Jurkat, Clone E6-1 (cell line): ENCODE measurements at places on chromosomes 6 and 20.

DNA sequence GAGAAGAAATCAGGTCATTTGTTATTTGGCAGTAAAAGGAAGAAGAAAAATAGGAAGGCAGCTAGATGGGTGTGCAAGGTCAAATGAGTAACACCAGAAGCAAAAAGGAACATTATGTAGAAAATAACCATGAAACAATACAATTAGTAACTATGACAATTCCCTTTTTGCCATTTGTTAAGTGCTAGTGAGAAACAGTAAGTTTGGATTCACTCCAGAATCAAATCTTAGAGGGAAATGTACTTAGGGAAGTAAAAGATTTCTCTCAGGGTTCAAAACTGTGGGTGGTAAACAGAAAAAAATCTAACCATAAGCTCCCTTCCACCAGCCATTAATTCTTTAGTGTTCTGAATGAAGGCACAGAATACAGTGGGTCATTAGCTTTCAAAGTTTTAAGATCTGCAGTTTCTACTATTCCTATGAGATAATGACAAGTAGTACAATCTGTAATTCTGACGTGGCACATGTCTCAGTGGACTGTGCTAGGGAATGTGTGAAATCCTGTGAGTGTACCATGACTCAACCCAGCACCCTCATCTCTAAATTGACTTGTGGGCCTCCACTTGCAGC, 17.1 kb downstream of the REPS1 start:
- DNase-seq: no peak

DNA sequence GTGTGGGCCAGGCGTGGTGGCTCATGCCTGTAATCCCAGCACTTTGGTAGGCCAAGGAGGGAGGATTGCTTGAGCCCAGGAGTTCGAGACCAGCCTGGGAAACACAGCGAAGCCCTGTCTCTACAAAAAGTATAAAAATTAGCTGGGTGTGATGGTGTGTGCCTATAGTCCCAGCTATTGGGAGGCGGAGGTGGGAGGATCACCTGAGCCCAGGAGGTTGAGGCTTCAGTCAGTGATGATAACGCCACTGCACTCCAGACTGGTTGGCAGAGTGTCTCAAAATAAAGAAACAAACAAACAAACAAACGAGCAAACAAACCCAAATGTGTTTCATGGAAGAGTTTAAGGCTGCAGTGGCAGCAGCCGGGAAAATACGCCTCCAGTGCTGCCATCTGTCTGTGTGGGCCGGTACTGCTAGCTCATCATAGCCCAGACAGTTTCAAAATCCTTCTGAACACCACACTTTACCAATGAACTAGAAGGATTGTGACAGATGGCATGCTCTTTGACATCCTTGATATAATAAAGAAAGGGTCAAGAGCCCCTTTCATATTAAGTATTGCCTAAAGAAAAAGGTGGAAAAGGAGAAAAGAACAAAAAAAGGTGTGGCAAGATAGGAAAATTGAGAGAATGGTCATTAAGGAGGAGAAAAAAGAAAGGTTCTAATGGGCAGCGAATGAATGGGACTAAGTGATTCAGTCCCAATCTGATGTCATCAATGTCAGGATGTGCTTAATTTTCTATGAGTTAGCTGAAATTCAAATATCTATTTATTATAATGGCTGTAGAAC, 298.6 kb downstream of the SYNE1 start:
- DNase-seq: peak; percentile 3

- peak; percentile 55 for DNase-seq
These were observed 8.0 kb upstream of the BCAS1 start for GRCh38 chr20:54078296-54078984.

DNA sequence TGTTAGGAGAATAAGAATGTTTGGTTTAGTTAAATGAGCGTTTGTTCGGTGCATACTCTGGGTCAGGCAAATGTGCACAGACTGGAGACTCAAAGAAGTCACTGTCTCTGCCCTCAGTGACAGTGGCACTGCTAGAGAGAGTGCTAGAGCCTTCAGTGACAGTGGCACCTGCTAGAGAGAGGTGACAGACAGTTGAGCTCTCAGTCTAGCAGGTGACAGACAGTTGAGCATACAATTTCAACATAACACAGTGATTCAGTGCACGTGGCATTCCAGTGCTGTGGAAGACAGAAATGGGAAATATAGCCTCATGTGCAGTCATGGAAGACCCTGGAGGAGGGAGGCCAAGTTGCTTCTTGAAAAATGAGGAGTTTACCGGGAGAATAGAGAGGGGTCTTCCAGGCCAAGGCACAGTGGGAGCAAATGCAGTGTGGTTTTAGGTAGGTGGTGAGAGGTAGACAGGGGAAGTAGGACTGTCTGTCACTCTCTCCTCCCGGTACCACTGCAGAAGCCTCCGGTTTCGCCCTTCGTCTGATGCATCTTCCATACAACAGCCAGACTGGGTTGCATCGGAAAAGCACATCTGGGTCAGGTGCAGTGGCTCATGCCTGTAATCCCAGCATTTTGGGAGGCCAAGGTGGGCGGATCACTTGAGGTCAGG, 107.9 kb upstream of the CLDN20 start:
- DNase-seq: no peak

DNA sequence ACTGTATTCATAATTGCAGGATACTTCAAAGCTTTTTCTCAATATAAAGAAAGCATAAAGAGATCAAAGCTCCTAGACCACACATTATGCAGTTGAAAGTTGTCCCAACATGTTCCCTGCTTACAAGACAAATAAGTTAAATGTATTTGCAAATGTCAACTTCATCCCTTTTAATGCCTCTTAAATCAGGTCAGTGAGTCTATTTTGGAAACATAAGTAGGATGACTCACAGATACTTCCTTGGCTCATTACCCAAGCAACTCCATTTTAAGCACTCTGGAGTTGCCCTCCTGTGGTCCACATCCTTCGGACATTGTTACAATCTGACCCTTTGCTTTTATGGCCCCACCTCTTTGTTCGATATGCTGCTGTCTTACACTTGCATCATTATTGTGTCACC, 162.0 kb downstream of the FAXC start:
- DNase-seq: no peak

DNA sequence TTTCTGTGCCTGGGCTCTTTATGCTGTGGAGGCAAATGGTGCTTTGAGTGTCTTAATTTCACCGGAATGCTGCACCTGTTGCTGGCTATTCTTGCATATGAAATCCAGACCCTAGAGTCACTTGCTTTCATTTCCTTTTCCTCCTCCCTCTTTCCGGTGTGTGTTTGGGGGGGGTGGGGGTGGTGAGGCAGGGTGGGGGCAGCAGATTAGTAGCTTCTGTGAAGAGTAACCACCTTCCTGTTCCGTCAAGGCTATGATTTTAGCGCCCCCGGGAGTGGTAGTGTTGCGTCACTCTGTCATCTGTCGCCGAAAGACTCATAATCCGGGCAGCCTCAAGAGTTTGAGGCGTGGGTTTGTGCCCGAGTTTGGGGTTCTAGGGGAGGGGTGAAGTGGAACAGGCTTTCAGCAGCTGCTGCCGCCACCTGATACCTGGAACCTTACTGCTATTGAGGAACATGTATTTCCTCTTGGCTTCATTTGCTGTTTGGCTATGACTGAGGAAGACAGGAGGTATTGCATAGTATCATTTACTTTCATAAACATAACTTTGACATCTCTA, 49.1 kb downstream of the UTRN start:
- peak; percentile 84 for DNase-seq

- DNase-seq: no peak
These were observed 2.4 kb upstream of the PYGB start for GRCh38 chr20:25245461-25245860.

DNA sequence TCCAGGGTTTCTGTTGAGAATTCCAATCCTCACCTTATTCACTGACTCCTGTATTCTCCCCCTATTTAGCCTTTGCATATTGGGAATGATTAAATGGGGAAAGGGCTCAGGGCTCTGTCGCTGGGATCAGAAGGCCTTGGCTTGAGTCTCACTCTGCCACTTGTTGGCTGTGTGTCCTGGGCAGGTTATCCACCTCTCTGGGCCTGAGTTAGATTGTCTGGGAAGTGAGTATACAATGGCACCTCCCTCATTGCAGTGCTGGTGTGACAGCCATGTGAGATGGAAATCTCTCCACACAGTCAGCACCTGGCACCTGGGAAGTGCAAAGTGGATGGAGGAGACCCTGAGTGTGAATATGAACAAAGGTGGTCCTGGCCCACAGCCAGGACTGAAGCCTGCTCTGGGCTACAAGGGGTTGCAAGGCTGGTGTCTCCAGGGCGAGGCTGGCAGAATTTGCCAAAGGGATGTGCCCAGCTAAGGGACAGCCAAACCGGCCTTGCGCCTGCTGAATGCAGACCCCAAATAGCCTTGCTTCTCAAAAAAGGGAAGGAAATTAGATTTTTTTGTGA, 200.0 kb upstream of the PMEPA1 start:
- no peak for DNase-seq

DNA sequence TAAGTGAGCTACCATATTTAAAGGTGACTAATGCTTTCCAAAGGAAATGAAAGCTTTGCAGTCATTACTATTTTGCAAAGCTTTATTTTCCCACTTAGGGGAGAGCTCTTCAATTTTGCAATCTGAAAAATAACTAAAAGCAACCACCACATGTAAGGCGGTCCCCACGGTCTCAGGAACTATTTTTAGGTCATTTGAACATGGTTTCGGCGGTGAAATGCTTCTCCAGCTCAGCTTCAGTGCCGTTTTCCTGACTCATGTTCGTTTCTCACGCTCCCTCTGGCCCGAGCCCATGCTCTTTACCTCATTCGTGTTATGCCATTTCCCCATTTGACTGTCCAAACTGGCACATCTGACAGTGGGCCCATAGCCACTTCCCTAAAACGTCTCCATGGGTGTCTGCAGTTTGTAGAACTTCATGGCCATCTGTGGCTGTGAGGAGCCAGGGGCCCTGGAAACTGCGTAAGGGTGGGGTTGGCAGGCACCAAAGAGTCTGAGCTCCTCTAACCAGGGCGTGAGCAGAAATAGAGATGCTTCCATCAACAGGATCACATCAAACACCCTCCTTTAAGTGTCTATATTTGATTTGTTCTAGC, 46.5 kb downstream of the ADTRP start:
- no peak for DNase-seq

DNA sequence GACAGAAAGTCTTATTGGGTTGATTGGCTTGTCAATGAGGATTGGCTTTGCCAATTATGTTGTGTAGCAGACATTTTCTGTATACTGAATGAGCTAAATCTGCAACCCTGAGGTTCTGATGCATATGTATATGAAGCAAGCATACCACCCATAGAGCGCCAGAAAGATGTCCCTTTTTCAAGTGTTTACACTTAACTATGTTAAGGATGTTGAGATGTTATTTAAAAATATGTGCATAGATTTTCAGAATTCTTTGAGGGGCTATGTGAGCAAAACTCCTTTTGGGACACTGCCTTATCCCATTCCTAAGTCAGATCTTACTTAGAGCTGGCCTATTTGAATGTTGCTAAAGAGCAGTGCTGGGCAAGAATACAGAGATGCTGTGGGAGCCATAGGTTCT, 1.9 kb downstream of the AIG1 start:
- DNase-seq: no peak

DNA sequence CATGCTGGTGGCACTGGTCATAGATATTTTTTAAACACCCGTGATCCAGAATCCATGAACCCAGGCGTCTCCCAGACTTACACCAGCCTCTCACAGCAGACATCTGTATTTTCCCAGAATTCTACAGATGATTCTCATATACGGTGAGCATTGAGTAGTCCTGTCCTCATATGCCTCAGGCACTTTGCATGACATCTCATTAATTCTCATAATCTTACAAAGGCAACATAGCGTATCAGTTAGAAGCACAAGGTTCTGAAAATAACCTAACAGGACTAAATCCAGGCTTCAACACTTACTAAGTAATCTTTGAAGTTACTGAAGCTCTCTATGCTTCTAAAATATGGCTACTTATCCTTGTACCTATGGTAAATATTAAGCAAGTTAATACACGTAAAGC, 8.9 kb downstream of the NDUFAF4 start:
- DNase-seq: no peak

- DNase-seq: no peak
These were observed 4.6 kb downstream of the SAMD3 start for GRCh38 chr6:130218134-130218533.

DNA sequence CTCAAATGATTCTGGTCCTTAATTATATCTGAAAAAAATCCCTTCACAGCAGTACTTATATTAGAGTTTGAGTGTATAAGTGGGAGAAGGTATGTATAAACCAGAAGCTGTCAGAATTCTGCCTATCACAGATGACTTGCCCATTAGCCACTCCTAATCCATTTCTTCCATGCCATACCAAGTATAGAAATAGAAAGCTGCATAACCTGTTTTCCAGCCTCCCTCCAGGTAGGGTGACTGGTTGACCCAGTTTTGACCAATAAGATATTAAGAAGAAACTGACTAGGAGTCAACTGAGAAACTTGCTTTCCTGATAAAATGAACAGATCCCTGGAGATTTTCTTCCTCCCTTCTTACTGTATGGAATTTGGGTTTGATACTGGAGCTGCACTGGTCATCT, 112.2 kb upstream of the GRIK2 start:
- no peak for DNase-seq
